ENCODE measurements at places on chromosomes 3 and 15. TPM values are rescaled to one million over a fixed set of nuclear protein-coding genes. Genes with fewer than 3 reads are reported as not detected.

DNA sequence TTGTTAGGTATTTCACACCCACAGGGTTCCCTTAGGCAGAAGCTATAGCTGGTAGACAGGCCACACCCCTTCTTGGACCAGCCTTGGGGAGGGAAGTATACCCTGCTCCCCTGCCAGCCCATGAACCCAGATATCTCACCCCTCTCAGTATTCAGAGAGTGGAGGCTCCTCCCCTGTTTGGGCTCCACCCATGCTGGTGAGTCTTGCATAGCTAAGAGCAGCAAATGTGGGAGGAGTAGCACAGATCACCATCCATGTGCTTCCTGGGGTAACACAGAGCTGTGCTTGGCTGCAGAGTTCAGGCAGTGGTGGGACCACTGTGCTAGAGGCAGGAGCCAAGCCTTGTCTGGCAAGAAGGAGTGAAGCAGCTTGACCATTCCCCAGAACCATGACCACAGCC is 427.2 kb downstream of the ZIC1 start:
- no peak for DNase-seq

DNA sequence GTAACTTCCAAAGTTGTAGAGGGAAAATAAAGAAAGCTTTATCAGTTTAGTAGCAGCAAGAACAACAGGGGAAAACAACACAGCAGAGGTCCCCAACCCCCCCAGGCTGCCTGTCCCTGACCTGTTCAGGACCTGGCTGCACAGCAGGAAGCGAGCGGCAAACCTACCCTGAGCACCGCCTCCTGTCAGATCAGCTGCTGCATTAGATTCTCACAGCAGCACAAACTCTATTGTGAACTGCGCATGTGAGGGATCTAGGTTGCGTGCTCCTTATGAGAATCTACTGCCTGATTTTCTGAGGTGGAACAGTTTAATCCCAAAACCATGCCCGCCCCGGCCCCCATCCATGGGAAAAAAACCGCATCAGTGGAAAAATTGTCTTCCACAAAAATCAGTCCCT is 40.3 kb downstream of the USP50 start:
- DNase-seq, result peak; percentile 4

The HRG gene
- polyA plus RNA-seq, result 2.5 TPM

DNA sequence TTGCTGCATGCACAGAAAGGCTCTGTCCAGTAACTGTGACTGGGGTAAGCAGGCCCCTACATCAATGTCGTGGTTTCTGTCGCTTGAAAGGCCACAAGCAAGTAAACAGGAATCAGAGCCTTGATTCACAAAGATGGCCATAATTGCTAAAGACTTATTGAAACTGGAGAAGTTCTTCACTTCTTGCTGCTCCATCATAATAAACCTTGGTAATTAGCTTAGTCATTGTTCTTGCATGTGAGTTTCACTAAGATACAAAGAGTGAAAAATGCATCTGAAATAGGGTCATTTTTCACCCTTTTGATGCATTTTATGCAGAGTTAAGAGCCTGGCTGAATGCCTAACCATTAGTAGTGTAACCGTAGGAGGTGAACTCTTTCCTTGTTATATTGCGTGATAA is 3.2 kb downstream of the SEMA6D start:
- DNase-seq, result no peak

DNA sequence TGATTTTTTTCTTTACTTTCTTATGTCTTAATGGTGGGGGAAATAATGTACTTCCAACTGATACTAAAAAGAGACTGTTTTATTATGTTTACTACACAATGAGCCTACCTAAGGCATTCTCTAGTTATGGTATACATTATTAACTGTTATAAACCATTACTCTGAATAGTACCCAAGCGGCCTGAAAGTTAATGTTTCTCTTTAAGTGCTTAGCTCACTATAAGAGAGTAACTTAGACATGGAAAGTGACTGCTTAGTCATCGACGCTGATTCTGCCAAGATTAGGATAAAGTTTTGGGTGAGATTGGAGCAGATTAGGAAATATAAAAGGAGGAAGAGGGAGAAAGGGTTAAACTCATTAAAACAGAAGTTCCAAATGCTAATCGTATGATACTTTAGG is 365.0 kb downstream of the NLGN1 start:
- no peak for DNase-seq

DNA sequence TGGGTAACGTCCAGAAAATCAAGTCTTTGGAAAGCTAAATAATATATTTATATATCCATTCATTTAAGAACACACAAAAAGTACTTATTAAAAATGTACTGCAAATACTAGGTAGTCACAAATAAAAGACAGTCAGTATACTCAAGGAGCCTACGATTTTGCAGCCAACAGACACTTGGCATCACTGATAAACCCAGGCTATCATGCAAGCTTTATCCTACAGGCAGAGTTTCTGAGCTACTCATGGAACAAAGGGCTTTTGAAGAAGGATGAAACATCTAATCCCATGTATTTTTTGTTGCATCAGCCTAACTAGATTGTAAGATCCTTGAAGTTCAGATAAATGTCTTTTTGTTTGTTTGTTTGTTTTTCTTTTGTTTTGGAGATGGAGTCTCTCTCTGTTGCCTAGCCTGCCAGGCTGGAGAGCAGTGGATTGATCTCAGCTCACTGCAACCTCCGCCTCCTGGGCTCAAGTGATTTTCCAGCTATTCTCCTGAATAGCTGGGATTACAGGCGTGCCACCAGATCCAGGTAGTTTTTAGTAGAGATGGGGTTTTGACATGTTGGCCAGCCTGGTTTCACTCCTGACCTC is 319.4 kb upstream of the MDFIC2 start:
- no peak for DNase-seq

DNA sequence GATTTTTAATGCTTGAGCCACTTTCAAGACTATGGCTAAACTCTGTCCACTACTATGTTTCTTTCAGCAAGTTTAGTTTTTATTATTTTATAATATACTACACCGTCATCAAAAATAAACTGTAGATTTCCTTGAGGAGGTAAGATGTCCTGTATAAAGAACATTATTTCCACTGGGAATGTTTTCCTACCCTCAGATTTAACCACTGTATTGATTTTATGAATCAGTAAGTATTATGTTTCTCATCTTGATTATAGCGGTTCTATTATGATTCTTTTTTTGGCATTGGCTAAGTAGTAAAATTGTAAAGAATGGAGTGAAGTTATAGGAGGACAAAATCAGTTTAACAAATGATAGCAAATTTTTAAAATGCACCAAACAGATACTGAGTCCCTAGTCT is 44.4 kb downstream of the ADAM10 start:
- DNase-seq, result no peak

GRCh38 chr3:177837951-177838655 is 640.8 kb upstream of the TBL1XR1 start:
- no peak for DNase-seq

GRCh38 chr3:60461267-60461666 is 790.0 kb downstream of the FHIT start:
- no peak for DNase-seq

DNA sequence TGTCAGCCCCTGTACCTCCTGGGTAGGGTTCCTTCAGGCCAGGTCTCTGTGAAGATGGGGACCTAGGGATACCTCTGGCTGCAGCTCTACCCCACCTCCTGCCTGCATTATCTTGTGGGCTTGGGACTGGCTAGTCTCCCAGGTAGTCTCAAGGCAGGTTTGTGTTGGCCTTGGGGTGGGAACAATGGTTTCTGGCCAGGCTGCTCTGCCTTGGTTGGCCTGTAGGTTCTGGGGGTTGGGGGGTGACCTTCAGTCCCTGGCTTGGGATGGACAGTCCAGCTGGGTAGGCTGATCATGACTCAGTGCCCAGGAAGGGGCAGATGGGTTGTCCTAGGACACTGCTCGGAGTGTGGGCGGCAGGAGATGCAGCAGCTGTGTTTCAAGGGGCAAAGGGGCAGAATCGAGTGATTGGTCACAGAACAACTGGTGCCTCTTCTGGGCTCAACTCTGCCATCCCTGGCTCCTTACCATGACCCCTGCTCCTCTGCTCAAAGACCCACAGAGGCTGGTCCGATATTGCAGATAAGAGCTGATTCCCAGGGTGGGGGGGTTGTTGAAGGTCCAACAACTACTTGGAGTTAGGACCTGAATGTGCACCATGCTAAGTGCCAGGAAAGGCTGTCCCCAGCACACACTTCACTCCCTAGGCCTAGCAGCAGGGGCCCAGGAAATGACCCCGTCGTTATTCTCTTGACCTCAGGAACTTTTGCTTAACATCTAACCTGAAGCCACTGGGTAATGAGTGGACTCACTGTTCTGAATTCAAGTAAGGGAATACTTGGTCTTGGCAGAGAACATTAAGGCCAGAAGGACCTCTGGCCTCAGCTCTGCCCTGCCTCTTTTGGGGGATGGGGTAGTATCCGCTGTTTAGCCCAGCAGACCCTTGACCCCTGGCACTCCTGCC is 18.1 kb upstream of the BSN start:
- no peak for DNase-seq

The PLSCR5 gene
- polyA plus RNA-seq, result not detected

DNA sequence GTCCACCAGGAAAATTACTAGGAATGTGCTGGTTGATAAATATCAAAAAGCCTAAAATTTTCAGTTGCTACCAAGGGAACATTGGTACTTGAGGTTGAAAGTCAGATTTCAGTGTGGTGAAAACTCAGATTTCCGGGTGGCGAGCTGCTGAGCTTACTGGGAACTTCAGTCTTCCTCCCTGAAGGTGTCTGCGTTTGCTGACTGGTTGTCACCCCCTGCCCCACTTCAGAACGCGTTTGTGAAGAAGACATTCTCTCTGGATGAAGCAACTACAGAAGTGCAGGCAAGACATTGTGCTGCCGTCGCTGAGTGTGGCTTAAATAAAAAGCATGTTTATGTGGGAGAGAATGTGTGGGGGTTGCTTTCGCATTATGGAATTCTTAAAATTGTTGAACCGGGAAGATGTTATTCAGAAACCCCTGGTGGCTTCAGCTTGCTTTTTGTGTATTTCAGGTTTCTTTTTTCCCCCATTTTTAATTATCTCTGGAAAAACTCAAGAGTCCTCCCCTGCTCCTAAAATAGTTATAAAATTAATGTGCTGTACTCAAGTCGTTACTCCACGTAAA is 7.1 kb downstream of the FAM81A start:
- peak; percentile 55 for DNase-seq

DNA sequence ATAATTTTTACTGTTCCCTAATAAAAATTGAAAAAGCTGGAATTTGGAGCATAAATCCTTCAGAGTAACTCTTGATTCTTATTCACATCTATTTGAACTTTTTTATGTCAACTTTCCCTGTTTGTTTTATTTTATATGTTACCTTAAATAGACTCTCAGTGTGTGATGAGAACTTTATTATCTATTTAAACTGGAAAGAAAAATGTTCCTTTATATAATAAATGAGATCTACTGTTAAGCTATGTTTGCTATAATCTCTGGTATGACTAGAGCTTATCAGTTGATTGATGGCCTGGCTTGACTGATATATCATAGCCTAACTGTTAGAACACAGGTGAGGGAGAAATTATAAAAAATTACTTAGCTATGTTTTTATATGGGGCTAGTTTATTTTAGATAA is 330.6 kb upstream of the EPHA6 start:
- DNase-seq, result no peak

The LIPH gene
- 0.75 TPM for polyA plus RNA-seq

GRCh38 chr3:31804251-31805051 is 176.6 kb downstream of the OSBPL10 start:
- DNase-seq, result no peak

The SLC6A11 gene
- polyA plus RNA-seq, result 0.08 TPM

GRCh38 chr3:138459619-138460535 is 25.5 kb downstream of the ESYT3 start:
- DNase-seq, result no peak

The HACD2 gene
- 39.7 TPM for polyA plus RNA-seq

The PARP3 gene
- polyA plus RNA-seq, result 20.2 TPM

The LIPC gene
- 19.2 TPM for polyA plus RNA-seq

The P2RY13 gene
- 1.2 TPM for polyA plus RNA-seq

The CACNA2D2 gene
- 17.9 TPM for polyA plus RNA-seq

The A4GNT gene
- 2.8 TPM for polyA plus RNA-seq

DNA sequence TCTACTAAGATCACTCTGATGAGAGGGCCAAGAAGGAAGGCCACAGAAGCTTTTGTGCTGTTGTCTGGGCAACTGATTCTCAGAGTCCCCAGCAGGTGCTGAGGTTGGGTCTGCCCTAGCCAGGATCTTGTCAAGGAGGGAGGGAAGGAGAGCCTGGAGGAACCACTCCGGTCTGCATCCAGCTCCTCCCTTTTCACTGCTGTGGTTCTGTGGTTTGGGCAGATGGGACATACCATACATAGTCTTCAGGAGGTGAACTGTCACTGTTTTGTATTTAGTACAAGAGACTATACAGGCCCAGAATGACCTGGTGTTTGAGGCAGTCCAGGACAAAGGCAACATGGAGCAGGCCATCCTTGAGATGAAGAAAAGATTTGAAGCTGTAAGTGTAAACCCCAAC is 21.9 kb downstream of the C3orf62 start:
- DNase-seq, result no peak

The LMCD1 gene
- 36.1 TPM for polyA plus RNA-seq

DNA sequence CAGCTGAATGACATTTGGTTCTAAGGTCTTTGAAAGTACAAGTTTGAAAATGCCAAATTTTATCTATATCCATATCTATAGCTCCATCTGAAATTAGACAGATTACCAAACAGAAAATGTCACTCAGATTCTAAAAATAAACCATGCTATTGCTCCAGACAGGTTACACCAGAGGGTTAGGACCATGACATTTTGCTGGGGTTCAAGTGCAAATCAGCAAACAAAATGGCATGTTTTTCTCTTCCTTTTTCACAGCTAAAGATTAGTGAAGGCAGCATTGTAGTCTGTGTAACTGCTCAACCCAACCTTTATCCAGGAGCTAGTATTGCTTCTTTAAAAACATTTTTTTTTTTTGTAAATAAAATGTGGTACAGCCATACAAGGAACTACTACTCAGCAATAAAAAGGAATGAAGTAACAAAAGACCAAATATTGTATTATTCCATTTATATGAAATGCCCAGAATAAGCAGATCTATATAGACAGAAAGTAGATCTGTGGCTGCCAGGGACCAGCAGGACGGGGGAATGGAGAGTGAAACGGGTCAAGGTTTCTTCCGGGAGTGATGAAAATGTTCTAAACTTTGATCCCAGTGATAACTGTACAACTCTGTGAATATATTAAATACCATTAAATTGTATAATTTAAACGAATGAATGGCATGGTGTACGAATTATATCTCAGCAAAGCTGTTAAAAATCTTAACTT is 18.2 kb downstream of the VGLL4 start:
- DNase-seq, result no peak

GRCh38 chr15:100806157-100806556 is 73.5 kb upstream of the ALDH1A3 start:
- DNase-seq, result no peak

The MYZAP gene
- polyA plus RNA-seq, result 6.8 TPM

The THUMPD3 gene
- 70.4 TPM for polyA plus RNA-seq

GRCh38 chr3:69370156-69370883 is 15.6 kb downstream of the FRMD4B start:
- DNase-seq, result no peak

DNA sequence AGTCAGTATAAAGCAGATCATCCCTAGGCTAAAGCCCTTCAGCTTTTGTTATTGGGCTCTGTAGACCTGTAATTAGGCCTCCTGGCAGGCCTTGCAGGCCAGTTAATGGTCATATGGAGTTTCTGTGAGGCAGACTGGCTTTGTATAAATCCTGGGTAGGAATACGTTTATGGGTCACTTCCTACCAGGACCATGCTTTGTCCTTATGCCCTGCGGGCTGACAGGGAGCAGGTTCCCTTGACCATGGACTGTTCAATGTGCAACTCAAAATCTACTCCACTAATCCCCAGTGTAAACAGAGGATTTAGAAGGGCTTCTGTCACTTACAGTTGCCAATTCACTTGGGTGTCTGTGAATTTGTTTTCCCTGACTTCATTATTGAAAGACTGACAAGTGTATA is 202.7 kb upstream of the MLF1 start:
- no peak for DNase-seq

GRCh38 chr15:96052572-96053030 is 277.9 kb upstream of the NR2F2 start:
- DNase-seq, result peak; percentile 16

- no peak for DNase-seq
Measured at GRCh38 chr15:76340198-76340802, 3.7 kb downstream of the ISL2 start.
